ENCODE measurements at places on chromosomes 1 and 21.
A peak's percentile ranks its signal among the peaks of the same experiment; 100 is the strongest.

DNA sequence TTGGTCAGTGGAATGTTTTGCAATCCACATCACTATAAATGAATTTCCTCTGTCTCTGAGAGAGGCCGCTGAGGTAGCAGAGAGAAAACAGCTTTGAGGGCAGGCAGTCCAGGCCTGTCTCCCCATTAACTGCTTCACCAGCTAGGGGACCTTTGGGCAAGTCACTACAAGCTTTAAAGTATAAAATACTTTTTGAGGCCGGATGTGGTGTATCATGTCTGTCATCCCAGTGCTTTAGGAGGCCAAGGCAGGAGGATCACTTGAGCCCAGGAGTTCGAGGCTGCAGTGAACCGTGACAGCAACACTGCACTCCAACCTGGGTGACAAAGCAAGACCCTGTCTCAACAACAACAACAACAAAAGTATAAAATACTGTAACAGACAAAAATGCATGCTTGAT lies 6.4 kb downstream of the IL6R start:
- DNase-seq: no peak

- DNase-seq: no peak
Measured at GRCh38 chr1:90721210-90722194, 4.4 kb upstream of the BARHL2 start.

- DNase-seq: no peak
Measured at GRCh38 chr1:70843452-70843851, 204.2 kb downstream of the PTGER3 start.

DNA sequence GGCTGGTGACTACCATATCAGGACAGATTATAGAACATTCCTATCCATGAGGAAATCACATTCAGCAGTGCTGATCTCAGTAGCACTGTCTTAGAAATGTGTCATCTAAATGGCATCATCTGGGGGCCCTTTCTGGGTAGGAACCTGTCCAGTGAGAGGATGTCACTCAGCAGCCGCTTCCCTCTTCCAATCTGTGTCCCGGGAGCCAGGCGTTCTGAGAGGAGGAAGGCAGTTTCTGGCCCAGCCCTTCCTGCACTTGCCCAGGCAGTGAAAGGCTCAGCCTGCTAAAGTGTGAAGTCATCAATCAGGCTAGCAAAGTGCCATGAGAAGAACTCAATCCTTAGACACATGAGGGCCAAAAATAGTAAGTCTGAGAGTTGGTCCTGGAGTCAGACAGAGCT lies 25.6 kb downstream of the RAB4A start:
- DNase-seq: no peak

GRCh38 chr1:229778794-229779193 lies 152.7 kb downstream of the URB2 start:
- DNase-seq: no peak

GRCh38 chr1:176540428-176540827 lies 77.5 kb downstream of the PAPPA2 start:
- no peak for DNase-seq

- no peak for DNase-seq
Measured at GRCh38 chr1:22717037-22717760, 6.6 kb downstream of the EPHB2 start.

GRCh38 chr1:180386745-180387367 lies 115.5 kb downstream of the ACBD6 start:
- DNase-seq: no peak

- DNase-seq: peak; percentile 33
Measured at GRCh38 chr1:118335331-118335732, 150.3 kb upstream of the SPAG17 start.

- DNase-seq: no peak
Measured at GRCh38 chr21:37153935-37154350, 80.9 kb downstream of the TTC3 start.

DNA sequence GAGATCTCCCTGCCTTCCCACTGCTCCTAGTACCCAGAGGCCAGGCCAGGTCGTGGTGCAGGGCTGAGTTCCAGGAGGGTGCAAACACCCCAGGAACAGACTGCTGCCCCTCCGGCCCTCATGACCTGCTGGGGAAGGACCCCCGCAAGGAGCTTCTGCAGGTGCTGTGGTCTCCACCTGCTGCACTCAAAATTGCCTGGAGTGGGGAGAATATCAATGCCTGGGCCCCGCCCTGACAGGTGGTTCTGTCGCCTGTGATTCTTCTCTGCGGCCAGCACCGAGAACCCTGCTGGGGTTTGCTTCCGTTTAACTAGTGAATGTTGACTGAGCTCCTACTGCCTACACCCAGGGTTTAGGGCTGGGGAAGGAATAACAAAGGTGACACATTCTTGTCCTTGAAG lies 2.1 kb upstream of the TFF3 start:
- no peak for DNase-seq

DNA sequence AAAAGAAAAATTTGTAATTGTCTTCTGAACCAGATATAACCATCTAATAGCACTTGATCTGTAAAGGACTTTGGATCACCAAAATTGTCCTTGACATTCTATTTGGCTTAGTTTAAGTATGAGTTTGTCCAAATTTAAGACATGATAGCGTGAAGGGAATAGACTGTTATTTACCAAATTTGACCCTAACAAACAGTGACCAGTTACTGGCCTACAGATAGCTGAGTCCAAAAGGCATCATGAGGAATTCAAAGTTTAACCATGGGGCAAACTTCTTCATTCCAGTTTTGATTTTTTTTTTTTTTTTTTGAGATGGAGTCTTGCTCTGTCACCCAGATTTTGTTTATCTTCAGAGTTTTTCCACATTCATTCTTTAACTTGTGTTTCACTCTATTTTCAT lies 38.5 kb downstream of the CLIC4 start:
- DNase-seq: no peak

GRCh38 chr1:31657972-31658510 lies 13.4 kb upstream of the PEF1 start:
- DNase-seq: no peak

- DNase-seq: no peak
Measured at GRCh38 chr1:58251430-58252073, 295.0 kb downstream of the OMA1 start.

- DNase-seq: peak; percentile 6
Measured at GRCh38 chr1:101136739-101137138, 100.1 kb upstream of the S1PR1 start.

- no peak for DNase-seq
Measured at GRCh38 chr1:33640114-33640660, 167.7 kb downstream of the ZSCAN20 start.

- no peak for DNase-seq
Measured at GRCh38 chr1:20233394-20233793, 47.1 kb upstream of the PLA2G2C start.

- no peak for DNase-seq
Measured at GRCh38 chr1:56806804-56807203, 12.4 kb downstream of the FYB2 start.
